ENCODE measurements at places on chromosomes 1 and 21.

DNA sequence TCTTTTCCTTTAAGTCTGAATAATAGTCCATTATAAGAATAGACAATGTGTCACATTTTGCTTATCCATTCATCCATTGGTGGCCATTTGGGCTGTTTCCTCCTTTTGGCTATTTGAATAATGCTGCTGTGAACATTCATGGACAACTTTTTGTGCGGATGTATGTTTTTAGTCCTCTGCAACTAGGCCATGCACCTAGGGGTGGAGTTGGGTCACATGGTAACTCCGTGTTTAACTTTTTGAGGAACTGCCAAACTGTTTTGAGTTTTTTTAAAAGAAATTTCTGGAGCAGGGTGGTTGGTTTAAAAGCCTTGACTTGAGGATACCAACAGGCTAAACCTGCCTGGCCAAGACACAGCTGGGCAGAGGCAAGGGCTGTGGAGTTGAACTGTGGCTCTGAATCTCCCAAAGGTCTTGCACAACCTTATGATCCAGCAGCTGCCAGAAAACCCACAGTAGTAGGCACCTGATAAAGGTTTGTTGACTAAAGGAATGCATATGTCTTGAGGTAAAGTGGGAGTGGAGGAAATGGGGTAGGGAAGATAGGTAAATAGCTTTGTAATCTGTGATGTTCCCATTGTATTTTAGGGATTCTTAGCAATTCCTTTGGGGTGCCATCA is 5.6 kb upstream of the RPTN start:
- no peak for DNase-seq

GRCh38 chr1:38018864-38019343 is 6.4 kb downstream of the UTP11 start:
- DNase-seq, result peak; percentile 42

DNA sequence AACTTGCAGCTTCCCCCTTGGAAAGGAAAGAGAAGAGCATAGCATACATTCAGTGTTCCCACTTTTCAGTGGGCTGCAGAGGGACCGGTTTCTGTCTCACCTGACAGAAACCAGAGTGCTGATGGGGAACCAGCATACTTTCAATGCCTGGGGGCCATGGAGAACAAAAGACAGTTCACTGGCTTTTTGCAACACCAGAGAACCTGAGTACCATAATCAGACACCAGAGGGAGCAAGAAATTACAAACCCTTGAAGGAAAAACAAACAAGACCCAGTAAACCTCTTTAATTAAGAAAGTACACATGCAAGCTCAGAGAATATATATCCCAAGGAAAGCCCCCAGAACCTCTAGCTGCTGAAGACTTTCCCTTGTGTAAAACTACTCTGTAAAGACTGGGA is 51.1 kb downstream of the CSMD2 start:
- DNase-seq, result no peak

GRCh38 chr1:152774875-152775274 is at the start of gene LCE1F:
TSS of gene LCE1F (plus strand) at chr1:152775140. CDS start at chr1:152776372, 1,232 bp downstream.
- no peak for DNase-seq

GRCh38 chr1:239899747-239900146 is 191.9 kb upstream of the FMN2 start:
- no peak for DNase-seq

GRCh38 chr1:156795787-156796186 is 20.9 kb downstream of the SH2D2A start:
- no peak for DNase-seq

DNA sequence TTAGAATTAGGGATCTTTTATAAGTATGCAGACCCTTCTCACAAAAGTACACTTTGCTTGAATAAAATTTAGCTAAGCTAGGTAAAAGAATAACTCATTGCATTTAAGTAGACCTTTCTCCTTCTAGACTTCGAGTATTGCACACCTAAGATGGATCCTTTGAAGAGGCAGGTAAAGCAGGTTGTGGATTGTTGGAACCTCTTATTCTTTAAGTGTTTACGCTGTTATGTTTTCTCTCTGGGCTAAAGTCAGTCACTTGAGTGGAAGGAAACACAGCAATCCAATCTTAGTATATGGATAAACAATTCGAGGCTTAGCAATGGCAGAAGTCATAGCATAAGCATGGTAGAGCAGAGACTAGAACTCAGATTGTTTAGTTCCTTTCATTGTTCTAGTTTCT is 11.4 kb downstream of the MAGI3 start:
- no peak for DNase-seq

- DNase-seq, result no peak
These were observed 1.6 kb downstream of the HSPB7 start for GRCh38 chr1:16015960-16016901.

DNA sequence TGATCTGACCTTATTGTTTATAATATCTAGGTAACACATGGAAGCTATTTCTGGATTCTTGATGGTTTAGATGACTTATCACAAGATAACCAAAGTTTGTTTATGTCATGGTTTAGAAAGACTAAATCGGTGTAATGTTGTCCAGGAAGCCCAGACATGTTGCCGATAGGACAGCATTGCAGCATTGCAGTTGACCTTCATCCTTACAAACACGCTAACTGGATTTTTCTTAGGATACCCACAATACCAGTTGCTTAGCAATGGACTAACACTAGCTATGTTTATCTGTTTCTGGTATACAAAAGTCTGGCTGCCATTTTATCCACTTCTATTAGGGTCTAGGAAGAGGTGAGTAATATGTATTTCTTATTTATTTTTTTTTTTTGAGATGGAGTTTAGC is 11.7 kb upstream of the DPH5 start:
- no peak for DNase-seq

DNA sequence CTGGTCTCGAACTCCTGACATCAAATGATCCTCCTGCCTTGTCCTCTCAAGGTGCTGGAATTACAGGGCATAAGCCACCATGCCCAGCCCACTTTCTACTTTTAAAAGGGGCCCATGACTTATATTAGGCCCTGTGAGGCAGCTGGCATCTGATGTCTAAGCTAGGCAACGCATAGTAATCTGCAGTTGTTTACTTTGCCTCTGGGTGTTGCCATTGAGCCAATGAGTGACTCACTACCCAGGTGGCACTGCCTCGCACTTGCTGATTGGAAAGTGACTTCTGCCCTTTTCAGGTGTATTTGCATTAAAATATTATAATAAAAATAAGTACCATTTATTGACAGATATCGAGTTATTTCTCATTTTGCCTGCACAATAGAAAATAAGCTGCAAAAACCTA is 84.9 kb downstream of the KIF14 start:
- peak; percentile 10 for DNase-seq

- no peak for DNase-seq
These were observed 113.4 kb upstream of the SLC25A33 start for GRCh38 chr1:9425859-9426258.

DNA sequence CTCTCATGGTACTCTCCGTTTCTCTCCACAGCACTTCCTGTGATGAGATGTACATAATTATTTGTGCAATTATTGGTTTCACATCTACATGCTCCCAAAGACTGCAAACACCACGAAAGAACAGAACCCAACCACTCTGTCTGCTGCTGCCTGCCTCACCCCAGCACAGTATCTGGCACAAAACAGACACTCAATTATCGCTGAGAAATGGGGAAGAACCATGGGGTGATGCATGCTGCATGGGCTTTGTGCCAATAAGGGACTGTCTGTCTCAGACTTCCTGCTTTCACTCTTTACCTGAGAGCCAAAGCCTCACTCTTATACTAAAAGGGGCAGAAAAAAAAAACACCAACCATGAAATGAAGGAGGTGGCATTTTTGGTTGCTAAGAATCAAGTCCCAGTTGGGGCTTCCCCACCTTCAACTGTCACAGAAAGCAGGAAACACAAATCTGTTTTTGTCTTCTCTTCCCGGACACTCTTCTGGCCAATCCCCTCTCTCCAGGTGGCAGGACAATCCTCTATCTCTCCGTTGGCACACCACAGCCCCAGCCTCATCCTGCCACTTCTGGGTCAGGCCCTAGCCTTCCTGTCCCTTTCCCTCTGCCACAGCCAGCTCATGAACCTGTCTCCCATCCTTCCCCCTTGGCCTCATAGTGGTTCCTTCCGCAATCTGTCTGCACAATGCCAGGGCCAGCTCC is 82.0 kb downstream of the TGFBR3 start:
- DNase-seq, result peak; percentile 90

DNA sequence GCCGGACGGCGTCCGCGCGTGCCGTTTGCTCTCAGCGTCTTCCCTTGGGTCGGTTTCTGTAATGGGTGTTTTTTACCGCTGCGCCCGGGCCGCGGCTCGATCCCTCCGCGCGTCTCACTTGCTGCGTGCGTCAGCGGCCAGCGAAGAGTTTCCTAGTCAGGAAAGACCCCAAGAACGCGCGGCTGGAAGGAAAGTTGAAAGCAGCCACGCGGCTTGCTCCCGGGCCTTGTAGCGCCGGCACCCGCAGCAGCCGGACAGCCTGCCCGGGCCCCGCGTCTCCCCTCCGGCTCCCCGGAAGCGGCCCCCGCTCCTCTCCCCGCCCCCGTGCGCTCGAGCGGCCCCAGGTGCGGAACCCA is 159.8 kb downstream of the RUNX1 start:
- DNase-seq, result peak; percentile 41

DNA sequence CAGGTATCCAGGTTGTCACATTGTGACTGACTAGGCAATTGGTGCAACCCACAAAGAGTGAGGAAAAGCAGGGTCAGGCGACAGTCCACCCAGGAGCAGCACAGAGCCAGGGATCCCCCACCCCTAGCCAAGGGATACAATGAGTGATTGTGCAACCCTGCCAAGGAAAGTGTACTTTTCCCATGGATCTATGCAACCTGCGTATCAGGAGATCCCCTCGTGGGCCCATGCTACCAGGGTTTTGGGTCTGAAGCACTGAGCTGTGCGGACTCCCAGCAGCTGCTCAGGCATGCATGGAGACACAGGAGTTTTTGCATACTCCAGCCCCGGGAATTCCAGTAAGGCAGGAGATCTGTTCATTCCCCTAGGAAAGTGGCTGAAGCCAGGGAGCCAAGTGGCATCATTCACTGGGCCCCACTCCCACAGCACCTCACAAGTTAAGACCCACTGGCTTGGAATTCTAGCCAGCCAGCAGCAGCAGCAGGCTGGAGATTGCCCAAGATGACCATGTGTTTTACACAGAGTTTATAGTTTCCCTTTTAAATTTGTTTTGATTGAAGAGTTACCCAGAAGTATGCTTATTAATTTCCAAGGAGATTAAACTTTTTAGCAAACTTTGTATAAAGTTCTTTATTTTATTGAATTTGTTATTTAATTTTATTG is 136.0 kb downstream of the LTN1 start:
- no peak for DNase-seq

- no peak for DNase-seq
These were observed 92.9 kb downstream of the LAMC2 start for GRCh38 chr1:183278739-183279591.

- DNase-seq, result no peak
These were observed 37.0 kb upstream of the RXRG start for GRCh38 chr1:165481820-165482532.

- peak; percentile 80 for DNase-seq
These were observed 25.0 kb upstream of the PHTF1 start for GRCh38 chr1:113784104-113784779.

GRCh38 chr21:34820051-34820450 is 151.3 kb downstream of the CLIC6 start:
- DNase-seq, result no peak

GRCh38 chr1:201708085-201708512 is 120.9 kb upstream of the IPO9 start:
- DNase-seq, result no peak

DNA sequence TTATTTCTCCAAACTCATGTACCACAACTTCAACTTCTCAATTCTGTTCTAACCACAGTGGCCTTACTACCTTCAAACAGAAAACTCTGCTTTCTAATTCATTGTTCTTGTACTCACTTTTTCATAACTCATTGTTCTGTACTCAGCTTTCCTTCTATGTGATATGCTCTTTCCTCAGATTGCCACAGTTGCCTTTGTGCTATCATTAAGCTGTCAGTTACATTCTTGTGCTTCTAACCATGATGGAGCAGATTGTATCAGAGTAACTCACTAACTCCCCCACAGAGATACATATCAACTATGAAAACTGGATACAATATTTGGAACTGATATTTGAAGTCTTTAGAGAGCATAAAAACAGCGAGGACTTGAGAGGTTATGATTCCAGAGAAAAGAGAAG is 1213.7 kb downstream of the KCNT2 start:
- DNase-seq, result no peak

- DNase-seq, result no peak
These were observed 91.7 kb downstream of the NAV1 start for GRCh38 chr1:201630582-201630981.

DNA sequence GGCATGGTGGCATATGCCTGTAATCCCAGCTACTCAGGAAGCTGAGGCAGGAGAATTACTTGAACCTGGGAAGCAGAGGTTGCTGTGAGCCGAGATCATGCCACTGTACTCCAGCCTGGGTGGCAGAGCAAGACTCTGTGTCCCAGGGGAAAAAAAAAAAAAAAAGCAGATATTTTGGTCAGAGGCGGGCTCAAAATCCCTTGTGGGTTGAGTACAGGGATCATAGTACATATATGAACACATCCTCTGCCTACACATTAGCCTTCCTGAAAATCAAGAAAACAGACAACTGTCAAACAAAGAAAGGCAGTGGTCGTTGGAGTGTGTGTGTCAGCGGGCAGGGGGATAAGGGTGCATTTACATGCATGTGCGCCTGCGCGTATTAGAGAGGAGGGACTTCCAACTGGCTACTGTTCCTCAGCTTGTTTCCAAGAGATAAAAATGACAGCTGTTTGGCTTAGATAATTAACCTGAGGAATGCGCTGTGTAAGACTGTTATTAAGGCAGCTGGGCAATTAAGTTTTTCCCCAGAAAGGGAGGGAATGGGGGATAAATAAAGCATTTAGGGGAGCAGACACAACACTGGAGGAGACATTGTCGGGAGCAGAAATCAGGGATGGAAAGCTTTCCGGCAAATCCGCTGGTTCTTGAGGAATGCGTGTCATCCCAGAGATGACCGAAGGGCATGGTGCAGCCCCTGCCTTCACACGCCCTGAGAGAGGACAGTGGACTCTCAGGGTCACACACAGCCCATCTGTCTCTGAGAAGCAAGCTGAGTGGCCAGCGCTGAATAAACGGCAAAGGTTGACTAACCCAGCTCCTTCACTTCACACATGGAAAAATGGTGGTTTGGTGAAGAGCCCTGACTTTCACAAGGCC is 6.4 kb downstream of the LAMB3 start:
- no peak for DNase-seq

- DNase-seq, result no peak
These were observed 12.9 kb downstream of the AHDC1 start for GRCh38 chr1:27590917-27591508.

DNA sequence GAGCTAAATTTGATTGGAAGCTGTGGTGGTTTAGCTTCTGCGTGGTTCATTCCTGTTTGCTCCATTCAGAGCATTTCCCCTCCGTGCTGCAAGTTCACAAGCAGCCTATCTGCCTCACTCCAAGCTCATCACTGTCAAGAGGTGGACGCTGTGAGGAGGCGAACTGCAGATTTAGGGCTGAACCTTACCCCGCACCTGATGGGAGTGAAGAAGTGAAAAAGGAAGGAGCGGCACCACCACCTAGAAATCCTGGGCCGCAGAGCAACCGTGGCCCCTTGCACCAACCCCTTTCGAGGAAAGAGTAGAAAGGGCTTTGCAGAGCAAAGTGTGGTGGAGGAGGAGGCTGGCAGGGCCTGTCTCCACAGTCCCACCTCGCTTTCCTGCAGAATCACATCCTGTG is 117.4 kb downstream of the IER5 start:
- no peak for DNase-seq
